A673 (cell line): ENCODE measurements at places on chromosomes 2 and 18. TPM values are rescaled to one million over a fixed set of nuclear protein-coding genes. Genes with fewer than 3 reads are reported as not detected.
A peak's percentile ranks its signal among the peaks of the same experiment; 100 is the strongest.

- DNase-seq: no peak
Observed at GRCh38 chr2:241140445-241140840, 8.8 kb downstream of the PASK start.

DNA sequence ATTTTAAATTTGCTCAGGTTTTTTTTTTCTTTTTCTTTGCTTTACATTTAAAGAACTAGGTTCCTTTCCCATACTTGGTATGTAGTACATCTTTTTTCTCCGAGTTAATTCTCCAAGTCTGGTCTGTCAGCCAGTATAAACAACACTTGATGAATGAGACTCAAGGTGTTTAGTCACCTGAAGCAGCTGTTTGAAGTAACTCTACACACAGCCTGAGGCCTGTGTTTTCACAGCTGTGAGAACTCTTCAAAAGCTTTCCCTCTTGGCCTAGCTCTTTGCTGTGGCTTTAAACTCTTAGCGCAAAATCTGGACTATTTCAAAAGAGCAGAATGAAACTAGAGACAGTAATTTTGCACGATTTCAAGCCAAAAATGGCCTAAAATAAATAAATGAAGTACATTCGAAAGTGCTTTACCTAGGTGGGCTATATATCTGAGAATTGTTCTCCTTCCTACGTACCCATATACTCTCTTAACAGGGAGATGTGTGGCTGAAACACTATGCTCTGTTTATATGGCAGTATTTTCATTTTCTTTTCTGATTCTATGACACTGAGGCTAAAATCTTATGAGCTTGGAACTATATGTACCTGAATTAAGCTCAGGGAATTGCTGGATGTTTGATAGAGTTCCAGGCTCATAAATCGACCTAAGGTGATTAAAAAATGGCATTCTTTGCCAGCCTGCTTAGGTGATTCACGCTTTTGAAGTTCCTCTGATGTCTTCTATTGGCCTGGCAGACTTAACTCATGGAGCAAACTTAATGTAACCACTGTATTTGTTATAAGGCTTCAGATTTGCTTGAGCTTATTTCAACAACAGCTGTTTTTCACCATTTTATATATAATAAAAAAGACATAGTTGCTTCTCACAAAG lies 1044.1 kb upstream of the ZEB2 start:
- no peak for DNase-seq

DNA sequence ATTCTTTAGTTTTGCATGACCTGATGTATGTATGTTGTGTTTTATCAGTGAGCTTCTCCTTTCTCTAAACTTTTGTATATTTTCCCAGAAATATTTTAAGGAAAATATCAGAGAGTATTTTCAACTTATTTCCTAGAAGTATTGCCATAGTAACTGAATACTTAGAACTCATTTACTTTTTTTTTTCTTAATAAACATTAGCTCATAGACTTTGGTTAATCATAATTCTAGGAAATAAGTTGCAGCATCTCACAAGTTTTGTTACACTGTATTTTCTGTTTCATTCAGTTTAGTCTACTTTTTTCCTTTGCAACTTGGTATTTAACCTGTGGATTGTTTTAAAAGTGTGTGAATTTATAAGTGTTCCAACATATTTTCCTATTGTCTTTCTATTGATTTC lies 27.5 kb downstream of the SMCHD1 start:
- DNase-seq: no peak

CCDC102B gene
- 10.8 and 12.5 TPM in 2 replicates for total RNA-seq

DNA sequence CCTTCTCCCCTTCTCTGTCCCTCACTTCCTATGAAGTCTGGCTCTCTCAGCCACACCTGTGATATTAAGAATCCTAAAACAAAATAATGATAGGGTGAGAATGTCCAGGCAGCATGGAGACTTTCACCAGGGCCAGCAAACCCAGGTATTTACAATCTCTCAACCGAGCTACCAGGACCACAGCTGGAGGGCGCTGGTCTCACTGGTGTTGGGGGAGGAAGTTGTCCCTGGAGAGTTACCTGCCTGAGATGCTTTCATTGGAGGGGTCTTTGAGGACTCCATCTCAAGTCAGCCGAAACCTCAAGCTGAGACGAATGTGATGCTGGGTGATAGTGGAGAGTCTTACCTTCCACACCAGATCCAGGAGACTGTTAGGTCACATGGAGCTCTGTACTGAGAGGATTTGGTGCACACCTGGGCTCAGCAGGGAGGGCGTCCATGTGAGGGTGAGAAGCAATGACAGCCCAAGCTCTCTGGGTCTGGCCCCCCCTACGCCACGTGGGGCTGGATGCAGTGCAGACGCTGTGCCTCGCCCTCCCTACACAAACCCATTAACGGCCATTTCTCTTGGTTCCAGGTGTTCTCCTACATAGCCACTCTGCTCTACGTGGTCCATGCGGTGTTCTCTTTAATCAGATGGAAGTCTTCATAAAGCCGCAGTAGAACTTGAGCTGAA lies 27.4 kb downstream of the MAL start:
- no peak for DNase-seq

- no peak for DNase-seq
Observed at GRCh38 chr2:206023183-206023582, 62.8 kb downstream of the INO80D start.

DNA sequence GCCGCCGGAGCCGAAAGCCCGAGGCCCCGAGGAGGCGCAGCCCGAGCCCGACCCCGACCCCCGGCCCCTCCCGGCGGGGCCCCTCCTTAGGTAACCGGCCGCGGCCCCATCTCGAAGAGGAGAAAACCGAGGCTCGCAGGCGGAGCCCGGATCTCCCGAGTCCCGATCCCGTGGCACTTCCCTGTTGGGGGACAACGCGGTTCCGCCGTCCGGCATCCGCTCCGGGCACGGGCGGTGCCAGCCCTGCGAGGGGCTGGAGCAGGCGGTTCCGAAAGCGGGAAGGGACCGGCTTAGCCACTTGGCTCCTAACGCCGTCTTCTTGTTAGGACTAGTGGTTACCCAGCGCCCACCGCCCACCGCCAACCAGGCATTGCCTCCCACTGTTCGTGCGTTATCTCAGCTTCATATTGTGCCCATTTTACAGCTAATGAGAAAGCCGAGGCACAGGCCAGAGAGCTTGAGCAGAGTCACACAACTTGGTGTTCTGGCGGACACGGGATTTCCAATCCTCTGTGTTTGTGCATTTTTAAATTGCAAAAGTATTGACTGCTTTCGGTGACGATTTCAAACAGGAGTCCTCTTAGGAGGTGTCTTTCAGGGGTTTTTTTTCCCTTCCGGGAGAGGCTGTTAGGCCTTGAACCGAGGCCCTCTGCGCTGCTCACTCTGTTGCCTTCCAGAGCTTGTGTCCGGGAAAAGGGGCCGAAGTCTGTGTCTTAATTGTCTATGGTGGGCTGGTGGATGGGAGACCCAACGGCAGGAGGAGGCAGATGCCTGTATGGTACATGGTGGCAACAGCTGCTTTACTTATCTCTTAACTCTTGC lies 562 bp downstream of the CENPA start:
- peak; percentile 29 for DNase-seq

NT5C1B gene
- total RNA-seq: not detected in 2 replicates

CYP27C1 gene
- total RNA-seq: 3.0 and 4.2 TPM in 2 replicates

XPO1 gene
- 233 and 247 TPM in 2 replicates for total RNA-seq

GAL3ST2 gene
- 5.0 and 5.3 TPM in 2 replicates for total RNA-seq

GRCh38 chr18:75160364-75160763 lies 48.6 kb downstream of the PTGR3 start:
- no peak for DNase-seq

XDH gene
- total RNA-seq: 0.09 and 0.19 TPM in 2 replicates

- DNase-seq: peak; percentile 36
Observed at GRCh38 chr18:64100116-64100922, 48.6 kb downstream of the LINC00305 start.

DNA sequence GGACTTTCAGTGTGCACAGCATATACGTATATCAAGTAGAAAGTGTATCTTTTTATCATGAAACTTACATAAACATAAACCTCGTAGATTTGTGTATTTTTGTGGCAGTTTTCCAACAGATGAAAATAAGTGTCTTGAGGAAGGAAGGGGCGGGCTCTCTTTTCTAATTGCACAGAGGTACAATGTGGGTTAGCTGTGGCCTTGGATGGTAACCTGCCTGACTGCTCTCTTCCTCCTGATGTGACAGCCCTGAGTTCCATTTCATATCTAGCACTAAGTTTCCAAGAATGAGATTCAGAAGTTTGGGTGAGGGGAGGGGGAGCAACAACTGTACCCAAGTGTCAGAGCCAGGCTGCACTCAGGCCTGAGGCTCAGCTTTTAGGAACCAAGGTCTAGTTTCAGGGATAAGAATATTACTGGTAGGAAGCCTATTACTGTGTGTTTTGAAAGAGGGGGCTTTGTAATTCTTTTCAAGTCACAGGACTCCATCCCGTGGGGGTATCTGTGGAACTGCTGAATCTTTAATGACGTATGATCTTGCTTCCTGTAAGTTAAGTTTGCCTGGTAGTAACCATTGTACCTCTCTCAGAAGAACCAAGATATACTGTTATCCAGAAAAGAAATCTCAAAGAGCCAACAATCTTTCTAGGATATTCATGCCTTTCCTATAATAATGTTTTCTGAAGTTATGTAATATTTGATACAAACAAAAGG lies 483.7 kb downstream of the PTPRM start:
- DNase-seq: no peak

DNA sequence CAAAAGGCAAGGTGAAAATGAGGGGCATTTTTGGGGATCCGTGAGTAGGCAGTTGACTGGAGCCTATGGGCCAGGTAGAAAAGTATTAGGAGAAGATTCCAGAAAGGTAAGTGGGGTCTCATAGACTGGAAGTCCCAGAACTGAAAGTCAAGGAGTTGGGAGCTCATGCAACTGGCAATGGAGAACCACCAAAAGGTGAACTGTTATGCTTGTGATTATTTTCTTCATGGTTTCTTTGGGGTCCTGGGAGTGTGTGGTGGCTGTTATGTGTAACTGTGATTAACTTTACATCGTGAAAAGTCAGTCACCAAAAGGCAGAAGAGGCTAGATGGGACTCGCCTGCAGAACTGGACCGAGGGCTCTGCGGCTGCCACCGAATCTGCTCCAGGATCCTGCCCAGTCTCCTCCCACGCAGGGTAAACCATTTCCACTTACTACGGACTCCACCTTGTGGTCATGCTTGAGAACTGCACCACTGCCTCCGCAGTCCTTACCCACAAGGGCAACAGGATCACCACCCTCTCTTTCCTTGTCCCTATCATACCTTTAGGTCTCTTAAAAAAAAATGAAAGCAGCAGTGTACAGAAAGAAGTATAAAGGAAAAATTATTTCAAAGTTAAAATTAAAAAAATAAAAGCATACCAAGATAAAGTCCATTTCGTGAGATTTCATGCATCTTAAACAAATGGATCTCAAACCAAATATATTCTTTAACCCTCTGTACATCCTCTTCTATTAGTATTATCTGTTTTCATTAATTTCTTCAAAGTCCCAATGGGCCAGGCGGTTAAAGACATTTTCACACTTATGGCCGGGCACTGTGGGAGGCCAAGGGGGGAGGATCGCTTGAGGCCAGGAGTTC lies 15.6 kb upstream of the CEP68 start:
- peak; percentile 88 for DNase-seq

DNA sequence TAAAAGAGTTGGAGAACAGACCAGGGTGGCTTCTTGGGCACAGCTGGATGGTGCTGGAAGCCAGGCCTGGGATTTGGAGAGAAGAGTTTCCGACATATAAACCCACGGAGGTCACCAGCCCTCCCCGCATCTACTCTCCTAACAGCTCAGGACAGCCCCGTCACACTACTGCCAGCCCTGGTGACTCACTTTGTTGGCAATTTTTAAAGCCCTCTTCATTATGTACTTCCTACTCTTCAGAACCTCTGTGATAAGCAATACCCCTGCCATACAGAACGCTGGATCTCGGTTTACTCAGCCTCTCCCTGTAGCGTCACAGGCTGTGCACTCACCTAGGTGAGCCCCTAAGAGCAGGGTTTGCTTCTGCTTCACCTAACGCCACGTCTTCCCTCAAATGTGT lies 48.1 kb downstream of the ID2 start:
- no peak for DNase-seq

GRCh38 chr2:1675633-1676032 lies 68.7 kb downstream of the PXDN start:
- no peak for DNase-seq

- no peak for DNase-seq
Observed at GRCh38 chr2:163649080-163649479, 86.7 kb downstream of the FIGN start.

GRCh38 chr2:7755879-7756278 lies 838.7 kb downstream of the RNF144A start:
- no peak for DNase-seq
